IPS DF 19.7 (cell line): ENCODE measurements at places on chromosomes 2 and 18.
A peak's percentile ranks its signal among the peaks of the same experiment; 100 is the strongest.

GRCh38 chr2:197452754-197453122 is 614 bp upstream of the COQ10B start:
- DNase-seq: no peak

DNA sequence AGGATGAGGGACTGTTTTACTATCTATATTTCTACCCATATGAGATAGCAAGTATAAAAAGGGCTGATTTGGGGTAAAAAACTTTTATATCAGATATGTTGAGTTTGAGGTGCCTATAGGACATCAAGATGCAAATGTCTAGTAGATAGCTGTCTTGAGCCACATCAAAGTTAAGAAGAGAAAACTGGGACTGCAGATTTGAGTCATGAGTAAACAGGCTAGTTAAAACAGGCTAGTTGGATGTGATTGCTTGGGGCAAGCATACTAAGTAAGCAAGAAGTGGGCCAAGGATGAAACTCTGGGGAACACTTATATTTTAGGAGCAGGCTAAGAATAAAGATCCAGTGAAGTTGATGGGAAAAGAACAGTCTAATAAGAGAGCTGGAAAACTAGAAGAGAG is 2.8 kb upstream of the SCRN3 start:
- no peak for DNase-seq

- no peak for DNase-seq
Measured at GRCh38 chr2:216653931-216654365, 20.7 kb downstream of the IGFBP2 start.

DNA sequence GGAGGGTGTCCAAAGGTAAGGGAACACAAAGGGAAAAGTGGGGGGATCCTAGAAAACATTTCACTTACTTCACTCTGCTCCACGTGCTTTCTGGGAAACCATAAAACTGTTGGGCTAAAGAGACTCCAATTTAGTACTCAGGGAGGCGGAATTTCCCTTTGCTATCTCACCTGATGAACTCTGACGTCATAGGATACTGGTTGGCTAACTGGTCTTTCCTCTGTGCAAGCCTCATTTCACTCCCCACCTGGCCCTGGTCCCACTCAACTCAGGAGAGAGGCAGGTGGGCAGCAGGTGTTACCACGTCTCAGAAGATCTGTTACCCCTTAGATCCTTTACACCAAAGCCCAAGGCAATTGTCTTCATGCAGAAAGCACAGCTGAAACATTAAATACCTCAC is 51.8 kb upstream of the PMAIP1 start:
- no peak for DNase-seq

DNA sequence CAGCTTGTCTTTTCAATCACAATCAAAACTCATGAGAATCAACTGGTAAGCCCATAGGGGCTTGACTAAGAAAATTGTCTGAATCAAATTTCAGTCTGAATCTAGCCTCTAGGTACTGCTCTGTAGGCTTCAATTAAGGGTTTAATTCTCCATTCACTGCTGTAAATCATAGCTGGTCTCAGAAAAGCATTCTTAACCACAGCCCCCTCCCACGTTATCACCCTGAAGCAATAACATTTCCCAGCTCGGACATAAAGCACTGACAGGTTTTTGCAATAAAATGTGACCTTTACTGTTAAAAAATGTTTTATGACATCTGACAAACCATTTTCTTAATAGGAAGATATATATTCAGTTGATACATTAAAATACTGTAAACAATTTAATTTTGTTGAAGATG is 55.0 kb downstream of the LRP1B start:
- DNase-seq: no peak

- DNase-seq: no peak
Measured at GRCh38 chr2:176491172-176491904, 222.1 kb downstream of the MTX2 start.

GRCh38 chr2:70565039-70565731 is 11.6 kb upstream of the TGFA start:
- DNase-seq: no peak

DNA sequence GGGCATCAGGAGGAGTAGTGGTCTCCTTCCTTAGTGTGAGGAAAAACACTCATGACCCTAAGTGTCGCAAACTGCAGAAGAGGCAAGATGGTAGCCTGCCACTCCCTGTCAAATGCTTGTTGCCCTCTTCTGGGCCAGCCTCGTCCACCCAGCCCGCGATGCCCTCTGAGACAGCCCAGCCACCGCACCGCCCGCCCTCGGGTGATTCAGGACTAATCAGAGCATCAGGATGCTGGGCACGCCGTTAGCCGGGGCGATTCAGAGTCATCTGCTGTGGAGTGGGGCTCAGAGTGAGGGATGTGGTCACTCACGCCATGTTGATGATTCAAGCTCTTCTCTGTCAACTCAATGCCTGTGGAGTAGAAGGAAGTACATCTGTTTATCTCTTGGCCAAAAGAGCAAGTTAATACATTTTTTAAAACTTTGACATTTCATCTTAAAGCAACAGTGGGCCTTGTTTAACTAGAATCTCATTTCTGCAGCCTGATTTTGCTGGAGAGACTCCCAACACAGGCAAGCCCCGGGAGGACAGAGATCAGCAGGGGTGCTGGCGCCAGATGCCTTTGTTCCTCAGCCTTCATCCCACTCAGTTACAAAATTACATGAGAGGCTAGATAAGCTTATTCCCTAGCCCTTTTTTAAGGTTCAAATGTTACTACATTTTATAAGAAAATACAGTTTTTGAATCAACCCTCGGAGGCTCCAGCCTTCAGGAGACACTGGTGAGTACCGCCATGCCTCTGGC is 79.0 kb downstream of the TMEM18 start:
- DNase-seq: no peak

GRCh38 chr2:144559681-144560080 is 39.8 kb upstream of the ZEB2 start:
- no peak for DNase-seq

DNA sequence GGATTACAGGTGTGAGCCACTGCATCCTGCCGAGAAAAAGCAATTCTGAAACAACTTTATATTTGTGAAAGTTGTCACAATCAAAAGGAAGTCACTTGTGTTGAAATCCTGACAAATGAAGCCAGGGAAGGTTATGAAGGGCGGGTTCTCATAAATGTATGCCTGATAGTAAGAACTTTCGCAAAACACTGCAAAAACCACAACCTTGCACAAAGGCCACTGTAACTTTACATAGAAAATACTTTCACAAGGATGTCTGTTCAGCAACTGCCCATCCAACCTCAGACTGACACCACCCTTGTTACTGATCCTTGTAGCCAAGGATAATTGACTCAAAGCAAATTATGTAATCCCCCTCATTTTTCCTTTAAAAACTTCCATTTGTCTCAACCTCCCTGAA is 90.6 kb downstream of the SLC4A3 start:
- DNase-seq: no peak

GRCh38 chr2:146037334-146037870 is 1517.5 kb upstream of the ZEB2 start:
- DNase-seq: no peak

GRCh38 chr2:32742376-32742775 is 114.5 kb downstream of the TTC27 start:
- DNase-seq: no peak

DNA sequence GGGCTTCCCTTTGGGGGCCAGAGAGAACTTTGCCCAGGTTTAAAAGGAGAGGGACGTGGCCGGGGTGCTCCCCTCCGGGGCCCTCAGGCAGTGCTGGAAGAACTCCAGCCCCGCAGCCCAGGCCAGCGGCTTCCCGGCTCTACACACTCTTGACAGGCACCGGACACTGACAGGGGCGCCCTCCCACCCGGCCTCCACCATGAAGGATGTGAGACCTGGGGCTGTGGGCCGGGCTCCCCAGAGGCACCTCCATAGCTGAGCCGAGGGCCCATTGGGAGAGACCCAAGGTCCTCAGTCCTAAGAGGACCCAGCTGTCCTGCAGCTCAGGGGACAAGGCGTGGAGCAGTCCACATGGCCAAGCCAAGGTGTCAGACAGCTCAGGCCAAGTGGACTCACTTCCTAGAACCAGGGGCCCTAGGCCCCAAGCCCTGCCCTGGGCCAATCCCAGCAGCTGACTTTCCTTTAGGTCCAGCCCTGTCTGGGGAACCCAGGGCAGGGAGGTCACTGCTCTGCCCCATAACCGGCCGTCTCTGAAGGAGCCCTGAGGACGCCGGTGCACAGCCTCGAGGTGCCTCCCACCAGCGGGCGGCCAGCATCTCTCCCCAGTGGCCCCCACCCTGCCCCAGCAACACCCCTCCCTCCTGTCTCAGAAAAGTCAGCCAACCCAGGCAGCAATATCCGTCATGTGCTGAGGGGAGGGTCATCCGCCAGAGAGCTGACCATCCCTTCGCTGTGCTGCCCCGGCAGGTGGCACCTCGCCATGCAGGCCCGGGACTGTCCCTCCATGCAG is 51.8 kb downstream of the BIN1 start:
- no peak for DNase-seq

- no peak for DNase-seq
Measured at GRCh38 chr2:204948822-204949221, 403.5 kb downstream of the PARD3B start.

- DNase-seq: no peak
Measured at GRCh38 chr2:170013802-170014551, 164.0 kb upstream of the MYO3B start.

GRCh38 chr2:182833084-182833854 is 33.2 kb downstream of the FRZB start:
- no peak for DNase-seq

DNA sequence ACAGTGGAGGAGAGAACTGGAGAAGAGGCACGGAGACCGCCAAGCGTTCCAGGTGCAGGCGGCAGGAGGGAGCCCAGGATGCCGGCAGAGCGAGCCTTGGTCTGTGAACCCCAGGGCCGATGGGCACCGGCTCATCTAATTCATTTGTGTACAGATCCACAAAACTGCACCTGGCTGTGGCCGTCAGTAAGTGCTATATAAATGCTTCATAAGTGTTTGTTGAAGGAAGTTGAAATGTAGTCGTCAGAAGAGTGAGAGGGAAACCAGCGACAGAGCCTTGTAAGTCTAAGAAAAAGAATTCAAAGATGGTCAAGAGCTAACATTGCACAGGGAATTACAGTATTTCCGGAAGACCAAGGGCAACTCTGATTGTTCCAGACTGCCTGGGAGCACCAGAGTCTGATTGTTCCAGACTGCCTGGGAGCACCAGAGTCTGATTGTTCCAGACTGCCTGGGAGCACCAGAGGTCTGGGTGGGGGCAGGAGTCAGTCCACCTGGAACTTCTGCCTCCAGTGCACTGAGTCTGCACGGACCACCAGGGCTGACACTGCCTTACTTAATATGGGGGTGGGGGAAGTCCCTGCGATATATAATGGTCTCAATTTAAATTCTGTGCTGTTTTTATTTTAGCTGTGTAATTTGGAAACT is 112.3 kb downstream of the BCL2 start:
- DNase-seq: no peak

GRCh38 chr18:37122877-37123276 is 293.9 kb downstream of the KIAA1328 start:
- DNase-seq: no peak

- DNase-seq: peak; percentile 80
Measured at GRCh38 chr18:48605408-48605845, 66.6 kb downstream of the CTIF start.

- DNase-seq: no peak
Measured at GRCh38 chr18:49898421-49898820, 85.1 kb upstream of the ACAA2 start.

DNA sequence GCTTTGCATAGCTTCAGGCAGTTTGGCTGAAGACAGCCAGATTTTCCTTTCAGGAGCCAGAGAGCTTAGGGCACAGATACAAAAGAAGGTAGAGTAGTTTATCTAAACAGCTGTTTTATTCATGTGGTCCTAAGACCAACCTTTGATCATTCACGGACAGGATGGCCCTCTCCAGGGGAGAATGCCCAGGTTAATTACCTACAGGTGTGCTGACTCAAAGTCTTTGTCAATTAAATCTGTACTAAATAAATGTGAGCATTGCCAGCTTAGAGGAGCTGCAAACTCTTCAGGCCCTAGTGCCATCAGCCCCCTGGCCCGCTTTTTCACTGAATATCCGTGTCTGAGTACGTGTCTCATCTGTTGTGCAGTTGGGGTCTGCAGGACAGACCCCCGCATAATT is 554.7 kb downstream of the NUP35 start:
- peak; percentile 86 for DNase-seq

DNA sequence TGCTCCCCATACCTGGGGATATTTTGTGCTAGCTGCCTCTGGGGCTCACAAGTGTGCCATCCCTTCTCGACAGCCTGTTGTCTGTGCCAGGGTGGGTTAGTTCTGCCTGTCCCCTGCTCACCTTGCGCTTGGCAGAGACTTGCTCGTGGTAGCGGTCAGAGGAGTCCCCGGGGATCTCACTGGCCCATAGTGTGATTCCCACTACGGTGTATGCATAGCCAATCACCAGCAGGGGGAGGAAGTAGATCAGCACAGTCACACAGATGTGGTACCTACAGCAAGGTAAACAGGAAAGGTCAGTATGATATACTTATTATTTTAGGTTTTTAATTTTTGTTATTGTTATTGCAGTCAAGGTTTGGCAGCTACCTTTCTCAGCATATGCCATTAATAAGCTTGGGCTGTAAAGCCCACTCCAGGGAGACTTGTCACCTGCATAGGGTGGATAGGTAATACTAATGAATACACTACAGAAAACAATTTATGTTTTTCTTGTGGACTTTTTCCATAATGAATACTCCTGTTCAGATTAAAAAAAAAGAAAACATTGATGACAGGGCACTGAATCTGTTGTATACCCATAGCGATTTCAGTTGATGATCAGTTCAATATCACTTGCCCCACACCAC is 95.2 kb downstream of the POLE4 start:
- peak; percentile 54 for DNase-seq

DNA sequence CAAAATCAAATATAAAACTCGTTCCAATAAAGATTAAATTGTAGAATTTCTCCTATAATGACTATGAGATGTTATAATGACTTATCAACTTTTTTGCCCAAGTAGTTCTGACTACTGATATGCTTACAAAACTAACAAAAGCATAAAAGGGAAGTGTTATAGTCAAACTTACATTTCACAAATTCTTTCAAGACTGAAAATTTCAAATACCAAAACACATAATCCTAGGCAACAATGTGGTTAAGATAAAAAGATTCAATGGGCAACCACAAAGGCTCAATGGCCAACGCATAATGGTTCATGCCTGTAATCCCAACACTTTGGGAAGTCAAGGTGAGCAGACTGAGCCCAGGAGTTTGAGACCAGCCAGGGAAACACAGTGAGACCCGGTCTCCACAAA is 135.7 kb downstream of the USP34 start:
- no peak for DNase-seq

- DNase-seq: no peak
Measured at GRCh38 chr18:59627414-59627813, 69.8 kb downstream of the CCBE1 start.

- no peak for DNase-seq
Measured at GRCh38 chr2:137287913-137288639, 522.7 kb downstream of the THSD7B start.

- no peak for DNase-seq
Measured at GRCh38 chr2:230812033-230812432, 52.7 kb upstream of the ITM2C start.

DNA sequence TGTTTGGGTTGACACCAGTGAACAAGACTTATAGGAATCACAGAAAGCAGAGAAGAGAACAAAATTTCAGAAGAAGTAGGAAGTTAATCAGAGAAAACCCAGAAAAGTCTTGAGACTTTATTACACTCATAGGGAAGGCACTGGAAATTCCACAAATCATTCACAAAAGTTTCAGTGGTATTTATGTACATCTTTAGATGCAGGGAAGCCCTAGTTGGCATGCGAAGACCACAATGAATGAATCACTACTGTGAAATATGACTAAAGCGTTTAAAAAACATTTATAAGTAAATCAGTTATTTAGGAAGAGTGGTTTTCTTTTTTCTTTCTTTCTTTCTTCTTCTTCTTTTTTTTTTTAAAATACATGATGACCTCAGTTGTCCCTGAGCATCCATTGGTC is 105.1 kb downstream of the NUP35 start:
- DNase-seq: no peak

GRCh38 chr2:9741110-9741509 is 102.2 kb upstream of the TAF1B start:
- no peak for DNase-seq
